ENCODE measurements at places on chromosomes 11 and 22.

DNA sequence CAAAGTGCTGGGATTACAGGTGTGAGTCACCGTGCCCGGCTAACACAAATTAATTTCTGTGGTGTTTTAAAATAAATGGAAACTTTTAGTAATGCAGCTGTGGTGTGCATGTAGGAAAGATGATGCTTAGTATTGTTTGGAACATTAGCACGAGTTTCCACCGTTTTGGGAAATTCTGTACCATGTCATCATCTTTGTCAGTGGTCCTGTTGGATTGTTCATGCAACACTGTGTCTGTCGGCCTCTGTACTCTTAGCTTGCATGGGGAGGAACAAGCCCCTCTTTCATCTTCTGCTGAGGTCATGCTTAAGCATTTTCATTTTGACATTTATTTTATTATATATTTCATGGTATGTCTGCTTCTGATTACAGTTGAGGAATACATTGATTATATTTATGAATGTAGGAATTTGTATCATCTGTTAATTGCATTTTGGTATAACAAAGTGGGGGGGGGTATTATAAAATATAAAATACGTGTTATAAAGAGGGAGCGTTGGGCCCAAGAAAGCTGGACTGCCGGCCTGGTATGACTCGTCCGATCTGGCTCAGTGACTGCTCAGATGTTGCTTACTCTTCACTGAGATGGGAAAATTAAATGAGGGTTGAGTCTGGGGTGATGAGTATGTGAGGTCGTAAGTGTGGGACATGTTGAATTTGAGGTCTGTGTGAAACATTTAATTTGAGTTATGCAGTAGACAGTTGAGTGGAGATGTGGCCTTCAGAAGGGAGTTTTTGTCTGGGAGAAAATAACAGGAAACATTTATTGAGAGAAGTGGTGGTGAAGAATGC, 28.7 kb downstream of the CECR2 start:
- no peak for DNase-seq

GRCh38 chr11:36540998-36541397, 26.8 kb upstream of the RAG1 start:
- DNase-seq = no peak

- DNase-seq = no peak
These were observed 568 bp downstream of the ALG8 start for GRCh38 chr11:78138694-78139421.

- no peak for DNase-seq
These were observed 79.9 kb downstream of the FAM181B start for GRCh38 chr11:82653752-82654151.

DNA sequence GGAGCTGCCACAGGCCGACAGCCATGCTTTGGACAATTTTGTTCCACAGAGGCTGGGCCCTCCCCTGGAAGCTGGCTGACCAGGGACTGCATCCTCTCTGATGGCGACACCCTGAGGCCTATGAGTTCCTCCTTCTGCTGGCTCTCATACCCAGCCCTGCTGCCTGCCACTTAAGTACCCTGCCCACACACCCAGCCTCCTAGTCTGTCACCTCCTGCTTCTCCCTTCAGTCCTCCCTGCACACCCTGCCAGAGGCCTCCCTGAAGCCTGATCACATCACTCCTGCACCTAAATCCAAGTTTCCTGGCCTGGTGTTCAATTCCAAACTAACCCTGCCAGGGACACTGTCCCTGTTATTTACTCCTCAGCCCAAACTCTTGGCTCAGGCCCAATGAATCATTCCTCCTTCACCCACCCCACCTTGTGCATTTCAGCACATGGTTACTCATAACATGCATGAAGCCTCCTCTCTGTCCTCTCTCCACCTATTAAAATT, 136.7 kb upstream of the NECTIN1 start:
- DNase-seq = no peak

- no peak for DNase-seq
These were observed 112.4 kb downstream of the PDE2A start for GRCh38 chr11:72561856-72562255.

GRCh38 chr11:60500276-60500910, 7.8 kb downstream of the MS4A12 start:
- no peak for DNase-seq

GRCh38 chr11:10302744-10303557, 1.9 kb upstream of the ADM start:
- peak; percentile 36 for DNase-seq

DNA sequence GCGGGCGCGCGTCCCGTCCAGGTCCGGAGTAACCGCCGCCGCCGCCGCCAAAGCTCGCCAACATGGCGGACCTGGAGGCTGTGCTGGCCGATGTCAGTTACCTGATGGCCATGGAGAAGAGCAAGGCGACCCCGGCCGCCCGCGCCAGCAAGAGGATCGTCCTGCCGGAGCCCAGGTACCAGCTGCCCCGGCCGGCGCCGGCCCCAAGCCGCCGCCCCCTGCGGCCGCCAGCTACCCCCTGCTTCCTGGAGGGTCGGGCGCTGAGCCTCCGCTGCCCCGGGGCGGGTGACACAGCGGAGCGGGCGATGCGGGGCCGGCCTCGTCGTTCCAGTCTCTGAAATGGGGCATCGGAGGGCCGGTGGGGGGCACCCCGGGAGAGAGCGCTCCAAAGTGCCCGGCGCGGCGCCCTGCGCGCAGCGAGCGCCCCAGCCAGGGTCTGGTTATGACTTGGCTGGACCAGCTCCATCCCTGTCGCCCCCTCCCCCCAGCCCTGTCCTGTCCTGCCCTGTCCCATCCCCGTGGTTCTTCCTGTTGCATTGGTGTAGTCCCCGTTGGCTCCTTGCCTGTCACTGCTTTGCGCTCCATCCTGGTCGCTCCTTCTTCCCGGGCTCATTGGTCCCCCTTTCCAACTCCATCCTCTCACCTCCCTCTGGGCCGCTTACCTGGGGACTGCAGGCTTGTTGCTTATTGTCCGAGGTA, 653 bp downstream of the GRK3 start:
- no peak for DNase-seq

DNA sequence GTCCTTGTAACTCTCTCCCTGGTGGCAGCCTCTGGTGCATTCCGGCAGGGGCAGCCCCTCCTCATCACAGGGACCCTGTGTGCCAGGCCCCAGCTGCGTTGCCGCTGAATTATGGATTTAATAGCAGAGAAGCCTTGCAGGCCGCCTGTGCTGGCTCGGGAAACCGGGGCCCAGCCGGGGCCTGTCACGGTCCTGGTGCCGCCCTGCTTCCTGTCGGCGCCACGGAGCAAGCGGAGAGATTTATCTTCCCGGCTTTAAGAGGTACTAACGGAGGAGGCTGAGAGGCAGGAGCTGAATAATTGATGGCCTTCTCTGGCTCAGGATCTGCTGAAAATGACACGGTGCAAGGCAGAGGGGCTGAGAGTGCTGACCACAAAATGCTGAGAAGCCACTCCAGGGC, 54.0 kb upstream of the CCDC188 start:
- DNase-seq = no peak

DNA sequence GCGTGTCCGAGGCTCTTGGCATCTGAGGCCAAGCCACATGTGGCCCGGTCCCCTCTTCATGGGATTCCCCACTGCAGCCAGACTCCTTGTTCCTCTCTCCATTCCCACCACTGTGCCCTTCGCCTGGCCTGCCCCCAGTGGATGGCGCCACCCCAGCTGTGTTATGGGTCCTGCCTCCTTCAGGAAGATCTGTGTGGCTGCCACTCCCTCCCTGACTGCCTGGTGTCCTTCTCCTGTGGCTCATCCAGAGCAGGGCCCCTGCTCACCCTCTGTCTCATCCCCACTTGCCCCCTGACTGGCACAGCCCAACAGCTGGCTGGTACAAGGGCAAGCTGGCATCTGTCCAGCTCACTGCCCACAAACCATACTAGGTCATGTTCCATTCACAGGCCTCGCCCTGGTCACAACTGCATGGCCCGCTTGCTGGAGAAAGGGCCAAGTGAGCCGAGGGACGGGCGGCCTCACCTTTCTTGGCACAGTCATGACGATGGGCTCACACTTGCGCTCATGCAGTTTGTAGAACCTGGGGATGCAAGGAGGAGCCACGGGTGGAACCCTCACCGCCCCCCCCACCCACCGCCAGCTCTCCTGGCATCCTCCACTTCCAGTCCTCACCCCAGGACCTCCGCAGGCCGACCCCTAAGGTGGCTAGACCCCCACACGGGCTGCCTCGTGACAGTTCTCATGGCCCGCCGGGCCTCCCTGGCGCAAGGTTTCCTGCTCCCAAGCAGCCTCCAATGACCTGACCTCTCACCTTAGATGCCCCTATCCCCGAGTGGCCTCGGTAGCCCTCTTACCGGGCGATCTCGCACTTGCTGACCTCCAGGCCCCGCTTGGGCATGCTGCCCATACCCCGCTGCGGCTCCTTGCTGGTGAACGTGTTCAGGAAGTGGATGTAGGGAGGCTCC, 2.1 kb upstream of the PTPRCAP start:
- no peak for DNase-seq

DNA sequence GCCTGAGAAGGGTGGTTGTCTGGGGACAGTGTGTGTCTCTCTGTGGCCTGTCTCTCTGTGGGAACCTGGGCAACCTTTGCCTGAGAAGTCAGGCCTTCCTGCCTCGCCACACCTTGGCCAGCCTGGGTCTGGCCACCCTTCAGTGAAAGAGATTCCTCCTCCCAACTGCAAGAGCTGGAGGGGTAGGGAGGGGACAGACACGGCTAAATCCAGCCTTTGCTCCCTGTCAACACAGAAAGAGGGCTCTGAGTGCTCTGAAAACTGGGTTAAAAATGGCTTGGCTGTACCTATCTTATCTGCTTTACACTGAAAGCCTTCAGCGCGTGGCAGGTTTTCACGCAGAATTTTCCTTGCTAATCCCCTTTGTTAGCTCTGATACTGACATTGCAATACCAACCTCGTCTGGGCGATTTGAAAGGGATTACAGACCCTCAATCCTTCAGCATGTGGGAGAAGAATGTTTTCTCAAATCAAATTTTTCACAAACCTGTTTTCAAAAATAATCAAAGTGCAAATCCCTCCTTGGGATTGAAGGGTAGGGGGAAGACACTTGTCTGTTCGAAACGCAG, 163.7 kb downstream of the DSCAML1 start:
- no peak for DNase-seq

GRCh38 chr11:45089676-45090499, 56.6 kb upstream of the PRDM11 start:
- no peak for DNase-seq

DNA sequence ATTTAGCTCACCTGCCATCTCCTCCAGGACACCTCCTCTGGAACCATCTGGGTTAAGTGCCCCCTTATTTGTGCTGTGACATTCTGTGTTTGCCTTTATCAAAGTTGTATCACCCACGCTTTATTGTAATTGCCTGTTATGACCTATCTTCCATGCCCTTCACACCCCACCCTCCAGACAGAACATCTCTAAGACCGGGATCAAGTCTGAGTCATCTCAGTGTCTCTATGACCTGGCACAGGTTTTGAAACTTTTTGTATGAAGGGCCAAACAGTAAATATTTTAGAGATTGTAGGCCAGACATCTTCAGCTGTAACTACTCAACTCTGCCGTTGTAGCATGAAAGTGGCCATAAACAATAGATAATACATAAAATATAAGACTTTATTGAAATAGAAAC, 161.8 kb downstream of the SPON1 start:
- no peak for DNase-seq

DNA sequence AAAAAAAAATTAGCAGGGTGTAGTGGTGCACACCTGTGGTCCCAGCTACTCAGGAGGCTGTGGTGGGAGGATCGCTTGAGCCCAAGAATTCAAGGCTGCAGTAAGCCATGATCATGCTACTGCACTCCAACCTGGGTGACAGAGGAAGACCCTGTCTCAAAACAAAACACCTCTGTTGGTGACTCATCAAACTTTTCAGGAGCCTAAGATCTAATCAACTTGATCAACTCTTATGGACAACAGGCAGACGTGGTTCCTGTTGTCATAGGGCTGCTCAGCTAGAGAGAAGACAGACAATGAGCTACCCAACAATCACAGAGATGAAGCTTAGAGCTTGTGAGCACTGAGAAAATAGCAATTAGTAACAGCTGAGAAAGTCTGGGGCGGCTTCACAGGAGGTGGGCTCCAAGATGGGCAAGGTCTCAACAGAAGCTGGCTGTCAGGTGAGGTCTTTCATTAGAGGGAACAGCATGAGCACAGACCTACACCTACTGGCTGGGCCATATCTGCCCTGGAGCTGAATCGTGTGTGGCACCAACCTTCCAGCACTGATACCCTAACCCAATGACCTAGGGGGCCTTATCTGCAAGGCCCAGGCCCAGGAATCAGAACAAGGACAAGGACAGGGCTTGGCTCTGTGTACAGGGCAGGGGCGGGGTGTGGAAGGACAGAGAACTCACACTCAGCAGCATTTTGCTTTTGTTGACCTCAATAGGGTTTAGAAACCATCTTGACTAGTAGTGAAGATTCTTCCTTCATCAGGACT, 7.2 kb upstream of the UCP3 start:
- DNase-seq = no peak

DNA sequence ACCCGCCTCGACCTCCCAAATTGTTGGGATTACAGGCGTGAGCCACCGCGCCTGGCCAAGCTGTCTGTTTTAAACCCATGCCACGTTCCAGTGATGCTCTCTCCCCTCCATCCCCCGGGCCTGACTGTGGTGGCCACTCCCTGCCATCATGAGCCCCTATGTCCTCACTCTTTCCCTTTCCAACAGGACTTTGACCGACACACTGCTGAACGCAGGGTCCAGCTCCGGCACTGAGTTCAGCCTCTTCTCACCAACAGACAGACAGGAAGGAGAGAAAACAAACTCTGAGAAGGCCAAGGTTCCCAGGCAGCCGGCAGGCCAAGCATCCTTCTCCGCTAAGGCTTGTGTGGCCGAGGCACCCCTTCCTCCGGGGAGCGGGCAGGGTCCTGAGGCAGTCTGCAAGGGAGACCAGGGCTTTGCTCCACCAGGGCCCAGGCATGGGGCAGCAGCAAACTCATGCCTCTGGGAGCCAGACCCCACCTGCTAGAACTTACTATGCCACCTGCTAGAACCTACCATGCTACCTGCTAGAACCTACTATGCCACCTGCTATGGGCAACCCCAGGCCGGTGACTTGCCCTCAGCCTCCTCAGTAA, 152.7 kb downstream of the CRYBB2 start:
- DNase-seq = no peak

GRCh38 chr22:36682811-36683210, 20.7 kb downstream of the CACNG2 start:
- DNase-seq = no peak

DNA sequence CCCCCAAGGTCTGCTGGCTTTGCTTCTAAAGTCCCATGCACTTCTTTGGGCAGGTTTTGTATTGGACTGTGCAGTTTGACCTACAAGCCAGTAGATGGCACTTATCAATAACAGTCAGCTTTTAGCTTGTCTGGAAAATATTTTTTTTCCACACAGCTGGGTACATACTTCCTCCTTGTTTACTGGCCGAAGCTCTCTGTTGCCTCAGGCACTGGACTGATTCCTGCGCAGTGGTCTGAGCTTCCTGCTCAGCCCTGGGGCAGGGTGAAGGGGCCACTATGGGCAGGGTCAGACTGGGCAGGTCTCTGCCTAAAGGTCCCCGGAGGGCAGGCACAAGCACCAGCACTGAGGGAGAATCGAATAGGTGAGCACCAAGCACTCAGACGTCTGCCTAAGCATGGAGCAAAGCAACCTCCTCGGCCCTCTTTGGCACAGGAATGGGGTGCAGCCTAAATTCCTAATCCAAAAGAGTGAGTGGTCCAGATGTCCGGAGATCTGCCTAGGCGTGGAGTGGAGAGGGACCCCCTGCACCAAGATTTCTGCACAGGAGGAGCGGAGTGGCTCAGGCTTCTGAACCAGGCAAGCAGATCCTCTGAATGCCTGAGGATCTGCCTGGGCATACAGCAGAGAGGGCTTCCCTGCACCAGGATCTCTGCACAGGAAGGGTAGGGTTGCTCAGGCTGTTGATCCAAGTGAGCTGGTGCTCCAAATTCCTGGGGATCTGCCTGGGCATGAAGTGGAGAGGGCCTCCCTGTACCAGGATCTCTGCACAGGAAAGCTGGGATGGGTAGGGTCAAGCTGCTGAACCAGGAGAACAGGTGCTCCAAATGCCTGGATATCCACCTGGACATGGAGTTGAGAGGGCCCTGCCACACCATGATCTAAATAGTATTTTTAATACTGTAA, 105.9 kb upstream of the C11orf58 start:
- DNase-seq = no peak

Data from activated CD4-positive, CD25-positive, alpha-beta regulatory T cell (primary cell).